ENCODE measurements at places on chromosomes 3 and 15.
A peak's percentile ranks its signal among the peaks of the same experiment; 100 is the strongest.

DNA sequence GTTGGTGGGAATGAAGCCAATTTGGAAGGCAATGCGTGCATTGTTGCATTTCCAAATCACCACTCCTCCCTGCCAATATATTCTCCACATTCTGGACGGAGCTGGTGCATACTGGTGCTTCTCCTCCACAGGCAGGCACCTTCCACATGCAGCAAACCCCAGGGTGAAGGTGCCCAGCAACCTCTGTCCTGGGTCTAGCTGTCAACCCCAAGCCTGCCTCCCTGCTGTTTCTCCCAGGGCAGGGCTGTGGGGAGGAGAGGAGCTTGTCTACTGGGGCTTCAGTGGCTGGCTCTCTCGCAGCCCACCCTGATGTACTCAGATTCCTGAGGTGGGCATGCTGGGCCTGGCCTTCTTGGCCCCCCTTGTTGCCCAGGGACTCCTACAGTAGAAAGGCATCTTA, 20.1 kb downstream of the GASK1A start:
- no peak for DNase-seq

DNA sequence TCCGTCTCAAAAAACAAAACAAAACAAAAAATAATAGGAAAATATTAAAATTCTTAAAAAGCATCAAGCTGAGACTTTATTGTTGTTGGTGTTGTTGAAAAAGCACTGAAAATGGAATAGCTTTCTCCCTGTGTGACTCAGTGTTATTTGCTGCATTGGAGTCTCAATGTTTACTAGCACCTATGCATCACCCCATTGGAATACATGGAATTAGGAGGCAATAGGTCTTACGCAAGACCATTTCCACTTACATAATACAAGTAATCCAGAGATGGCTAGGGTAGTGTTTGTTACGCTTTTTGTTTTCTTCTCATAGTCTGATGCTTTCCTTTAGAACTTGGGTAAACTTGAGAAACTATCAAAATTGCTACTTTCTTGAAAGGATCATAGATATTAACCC, 15.2 kb downstream of the GXYLT2 start:
- DNase-seq, result peak; percentile 81

DNA sequence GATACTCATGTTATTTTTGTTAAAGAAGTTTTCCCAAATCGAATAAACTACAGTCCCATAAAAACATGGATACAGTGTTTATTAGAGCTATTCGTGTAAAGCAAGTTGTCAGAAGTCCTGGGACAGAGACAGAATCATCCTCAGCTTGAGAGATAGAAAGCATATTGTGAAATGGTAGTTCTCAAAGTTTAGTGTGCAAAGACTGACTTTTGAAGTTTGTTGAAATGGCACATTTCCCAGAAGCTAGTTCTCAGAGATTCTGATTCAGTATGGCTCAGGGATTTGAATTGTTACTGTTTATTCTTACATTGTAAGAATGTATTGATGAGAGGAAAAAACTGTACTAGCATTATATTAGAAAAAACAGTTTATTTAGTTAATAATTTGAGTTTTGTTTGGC, 22.1 kb downstream of the GABRR3 start:
- no peak for DNase-seq

DNA sequence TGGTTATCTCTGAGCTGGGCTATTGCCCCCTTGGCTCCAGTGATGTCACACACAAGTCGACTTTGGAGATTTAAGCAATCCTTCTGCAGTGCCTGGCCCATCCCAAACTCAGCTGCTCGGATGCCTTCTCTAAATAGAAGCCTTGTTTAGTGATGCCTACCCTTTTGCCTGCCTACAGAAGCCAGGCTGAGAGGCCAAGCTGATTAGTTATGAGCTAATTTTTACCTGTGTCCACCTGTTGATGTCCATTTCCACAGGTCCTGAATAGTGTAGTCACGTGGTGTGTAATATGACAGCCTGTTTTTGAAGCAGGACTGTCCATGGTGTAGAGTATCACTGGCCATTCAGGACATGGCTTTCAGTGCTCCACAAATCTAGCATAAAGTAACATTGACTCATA, 45.5 kb downstream of the SSUH2 start:
- DNase-seq, result no peak

Measured in HS-5 (cell line).